Right ventricle myocardium superior (tissue), 1 donor: ENCODE measurements at places on chromosomes 12 and 14. TPM values are rescaled to one million over a fixed set of nuclear protein-coding genes. Genes with fewer than 3 reads are reported as not detected.

Gene BRAP
- total RNA-seq: 13.8 TPM

Gene VRTN
- total RNA-seq: not detected

Gene CPNE6
- total RNA-seq: not detected

Gene SDSL
- total RNA-seq: 6.3 TPM

Gene MAP1LC3B2
- total RNA-seq: 4.1 TPM

Gene SLC25A47
- total RNA-seq: not detected

Gene CCDC196
- not detected for total RNA-seq

Gene PMCH
- not detected for total RNA-seq

Gene BTG1
- total RNA-seq: 74.1 TPM

Gene KTN1
- total RNA-seq: 274 TPM

Gene MAPK1IP1L
- total RNA-seq: 49.5 TPM

Gene AMN
- not detected for total RNA-seq
